ENCODE measurements at places on chromosomes 5 and 9.
A peak's percentile ranks its signal among the peaks of the same experiment; 100 is the strongest.

GRCh38 chr9:3237121-3237520 is 288.7 kb downstream of the RFX3 start:
- peak; percentile 27 for DNase-seq

GRCh38 chr5:99771296-99771695 is 763.9 kb upstream of the FAM174A start:
- DNase-seq = no peak

DNA sequence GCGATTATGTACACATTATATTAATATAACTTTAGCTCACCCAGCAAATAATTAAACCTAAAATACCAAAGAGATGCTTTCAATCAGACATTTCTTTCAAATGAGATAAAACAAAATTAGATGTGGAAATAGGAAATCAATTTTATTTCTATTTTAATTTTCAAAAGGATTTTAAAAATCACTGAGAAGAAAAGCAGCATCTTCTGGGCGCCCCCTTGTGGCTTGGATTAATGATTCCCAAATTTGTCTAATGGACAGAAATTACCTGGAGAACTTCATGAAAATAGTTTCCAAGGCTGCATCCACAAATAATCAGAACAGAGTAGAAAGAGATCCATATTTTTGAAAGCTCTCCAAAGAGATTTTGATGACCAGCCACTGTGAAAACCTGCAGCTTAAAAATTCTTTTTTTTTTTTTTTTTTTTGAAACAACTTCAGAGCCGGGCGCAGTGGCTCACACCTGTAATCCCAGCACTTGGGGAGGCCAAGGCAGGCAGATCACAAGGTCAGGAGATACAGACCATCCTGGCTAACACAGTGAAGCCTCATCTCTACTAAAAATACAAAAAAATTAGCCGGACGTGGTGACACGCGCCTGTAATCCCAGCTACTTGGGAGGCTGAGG is 50.9 kb upstream of the CEMIP2 start:
- peak; percentile 53 for DNase-seq

DNA sequence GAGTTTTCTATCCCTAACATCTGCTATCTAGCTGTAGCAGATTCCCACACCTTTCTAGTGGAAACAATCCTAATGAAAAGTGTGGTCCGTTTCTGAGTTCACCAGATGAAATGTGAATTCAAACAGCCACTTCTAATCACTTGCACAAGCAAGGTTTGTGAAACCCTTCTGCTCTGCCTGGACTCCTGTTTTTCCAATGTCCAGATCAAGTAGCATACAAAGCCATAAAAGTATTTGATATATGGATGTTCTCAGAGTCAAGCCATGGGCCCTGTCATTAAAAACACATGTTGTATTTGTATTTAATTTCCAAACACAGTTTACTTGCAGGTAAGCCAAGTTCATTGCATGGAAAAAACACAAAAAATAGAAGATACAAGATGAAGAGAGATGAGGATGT is 570.4 kb downstream of the NR2F1-AS1 start:
- DNase-seq = no peak
